ENCODE measurements at places on chromosomes 13 and 19. TPM values are rescaled to one million over a fixed set of nuclear protein-coding genes. Genes with fewer than 3 reads are reported as not detected.
A peak's percentile ranks its signal among the peaks of the same experiment; 100 is the strongest.

DNA sequence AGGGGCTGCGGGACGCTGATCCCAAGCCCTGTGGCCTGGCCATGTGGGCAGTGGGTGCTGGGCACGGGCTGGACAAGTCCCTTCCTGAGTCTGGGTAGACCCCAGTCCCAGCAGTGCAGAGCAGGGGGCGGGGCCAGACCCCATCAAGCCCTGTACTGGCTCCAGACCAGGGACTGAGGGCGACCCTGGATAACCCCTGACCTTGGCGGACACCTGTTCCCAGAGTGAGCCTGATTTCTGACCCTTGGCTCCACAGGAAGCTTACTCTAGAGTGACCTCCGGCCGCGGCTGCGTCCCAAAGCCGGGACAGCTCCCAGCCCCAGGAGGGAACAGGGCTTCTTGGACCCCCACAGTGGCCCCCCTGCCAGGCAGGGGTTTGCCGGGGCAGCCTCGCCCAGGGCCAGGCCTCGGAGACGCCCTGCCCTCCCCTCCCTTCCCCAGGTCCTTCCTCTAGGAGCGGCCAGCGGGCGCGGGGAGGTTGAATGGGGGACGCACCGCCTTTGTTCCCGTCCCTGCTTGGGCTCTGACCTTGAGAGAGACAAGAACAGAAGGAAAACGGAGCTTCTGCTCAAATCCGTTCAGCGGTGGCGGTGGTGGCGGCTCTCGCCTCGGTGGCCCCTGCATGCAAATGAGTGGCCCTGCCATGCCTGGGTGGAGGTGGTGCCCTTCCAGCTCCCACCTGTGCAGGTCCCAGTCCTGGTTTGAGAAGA, 2.3 kb upstream of the EFNA2 start:
- peaks cover 21% of the 10 kb centered on the region for H3K27me3 ChIP-seq
- no peak overlapping the region for H3K4me3 ChIP-seq
- peaks cover 6% of the 10 kb centered on the region for H3K36me3 ChIP-seq
- peaks cover 16% of the 10 kb centered on the region for H3K4me1 ChIP-seq
- DNase-seq = no peak

- H3K27me3 ChIP-seq = peaks cover 2% of the 10 kb centered on the region
- H3K36me3 ChIP-seq = peaks cover 68% of the 10 kb centered on the region
- no peak overlapping the region for H3K4me3 ChIP-seq
- DNase-seq = no peak
- peak overlapping the region; percentile 77 for H3K27ac ChIP-seq
- H3K4me1 ChIP-seq = peaks cover 59% of the 10 kb centered on the region
Observed at GRCh38 chr19:14414926-14415690, 4.0 kb downstream of the DDX39A start.

DNA sequence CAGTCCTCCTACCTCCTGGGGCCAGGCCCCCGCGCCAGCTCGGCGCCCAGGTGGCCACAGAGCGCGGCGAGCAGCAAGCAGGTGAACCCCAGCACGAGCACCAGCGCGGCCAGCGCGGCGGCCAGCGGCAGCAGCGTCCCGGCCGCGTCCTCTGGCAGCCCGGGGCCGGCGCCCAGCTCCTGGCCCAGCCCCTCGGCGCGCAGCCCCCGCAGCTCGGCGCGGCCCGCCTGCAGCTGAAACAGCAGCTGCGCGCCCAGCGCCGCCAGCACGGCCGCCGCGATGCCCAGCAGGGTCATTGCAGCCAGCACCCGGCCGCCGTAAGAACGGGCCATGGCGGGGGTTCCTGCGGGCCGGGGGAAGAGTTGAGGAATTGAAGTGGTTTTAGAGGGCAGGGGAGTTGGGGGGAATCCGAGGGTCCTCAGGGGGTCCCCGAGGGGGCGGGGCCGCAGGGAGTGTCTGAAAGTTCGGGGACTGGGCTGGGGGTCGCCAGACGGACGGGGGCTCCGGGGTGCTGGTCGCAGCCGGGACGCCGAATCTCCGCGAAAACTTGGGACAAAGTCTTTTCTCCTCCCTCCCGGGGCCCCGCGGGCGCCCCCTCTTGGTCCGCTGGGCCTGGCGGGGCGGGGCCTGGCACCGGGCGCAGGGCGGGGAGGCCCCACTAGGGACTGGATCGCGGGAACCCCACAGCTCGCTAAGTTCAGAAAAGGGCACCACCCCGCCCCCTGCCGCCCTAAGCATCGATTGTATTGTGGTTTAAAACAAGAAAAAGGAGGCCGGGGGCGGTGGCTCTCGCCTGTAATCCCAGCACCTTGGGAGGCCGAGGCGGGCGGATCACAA, at the start of gene TMEM221:
Gene TMEM221, minus strand, starts transcription at position 538 of the 837 bp plus-strand sequence. Its CDS starts 206 bp downstream, at position 332.
- H3K27ac ChIP-seq = no peak within 1 kb of the TSS
- H3K27me3 ChIP-seq = peaks cover 12% of the 10 kb centered on the region
- peaks cover 13% of the 10 kb centered on the region for H3K4me1 ChIP-seq
- H3K36me3 ChIP-seq = no peaks in the 10 kb centered on the region

DNA sequence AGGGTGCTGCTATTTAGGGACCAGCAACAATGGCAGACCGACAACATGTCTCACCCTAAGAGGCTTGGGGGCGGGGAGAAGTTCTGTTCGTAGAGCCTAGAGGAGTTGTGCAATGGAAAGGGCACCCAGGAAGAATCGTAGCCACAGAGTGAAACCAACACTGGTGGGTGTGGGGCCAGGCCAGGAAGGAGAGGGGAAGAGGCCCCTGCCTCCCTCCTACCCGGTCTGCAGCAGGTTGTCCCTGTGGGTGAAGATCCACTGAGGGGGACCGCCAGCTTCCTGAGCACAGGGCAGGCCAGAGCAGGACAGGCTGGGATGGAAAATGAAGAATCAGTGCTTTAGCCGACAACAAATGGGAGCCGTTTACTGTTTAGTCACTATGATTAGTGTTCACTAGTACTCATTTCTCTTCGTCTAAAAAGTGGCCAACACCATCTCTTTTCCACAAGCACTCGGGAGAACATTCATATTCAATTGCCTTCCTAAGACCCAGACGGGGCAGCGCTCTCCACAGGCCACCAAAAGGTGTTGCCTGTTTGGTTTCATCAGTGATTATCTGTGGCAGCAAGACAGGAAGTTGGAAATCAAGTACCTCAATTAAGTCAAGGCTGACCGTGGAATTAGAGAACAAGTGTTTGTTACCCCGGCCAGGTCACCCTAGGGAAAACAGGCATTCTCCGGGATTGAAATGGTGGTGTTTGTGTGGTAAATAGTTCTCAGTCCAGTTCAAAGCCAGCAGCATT, 1.1 kb upstream of the ATP11A start:
- peak overlapping the region; percentile 87 for H3K27ac ChIP-seq
- H3K4me3 ChIP-seq = peak overlapping the region; percentile 79
- DNase-seq = peak; percentile 81
- no peaks in the 10 kb centered on the region for H3K27me3 ChIP-seq

DNA sequence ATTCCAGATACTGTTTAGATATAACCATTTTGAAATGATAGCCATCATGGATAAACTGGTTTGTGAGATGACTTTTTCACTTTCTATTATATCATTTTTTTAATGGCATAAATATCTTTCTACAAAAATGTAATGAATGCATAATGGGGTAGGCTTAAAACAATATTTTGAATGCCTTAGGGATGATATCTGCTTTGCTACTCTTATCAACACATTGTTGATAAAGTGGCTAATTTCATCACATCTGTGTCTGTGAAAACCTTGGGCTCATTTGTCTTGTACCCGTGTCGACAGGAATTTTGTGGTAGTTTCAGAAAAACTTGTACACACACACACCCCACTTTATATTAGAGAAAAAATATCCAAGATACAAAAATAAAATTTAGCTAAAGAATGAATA, 44.1 kb downstream of the SLITRK6 start:
- H3K4me1 ChIP-seq = no peaks in the 10 kb centered on the region
- DNase-seq = no peak
- no peaks in the 10 kb centered on the region for H3K27me3 ChIP-seq
- no peaks in the 10 kb centered on the region for H3K36me3 ChIP-seq

GRCh38 chr13:93721483-93721882, 494.9 kb downstream of the GPC6 start:
- DNase-seq = no peak
- H3K4me3 ChIP-seq = no peak overlapping the region
- no peak overlapping the region for H3K27ac ChIP-seq
- no peaks in the 10 kb centered on the region for H3K4me1 ChIP-seq
- no peaks in the 10 kb centered on the region for H3K36me3 ChIP-seq

DNA sequence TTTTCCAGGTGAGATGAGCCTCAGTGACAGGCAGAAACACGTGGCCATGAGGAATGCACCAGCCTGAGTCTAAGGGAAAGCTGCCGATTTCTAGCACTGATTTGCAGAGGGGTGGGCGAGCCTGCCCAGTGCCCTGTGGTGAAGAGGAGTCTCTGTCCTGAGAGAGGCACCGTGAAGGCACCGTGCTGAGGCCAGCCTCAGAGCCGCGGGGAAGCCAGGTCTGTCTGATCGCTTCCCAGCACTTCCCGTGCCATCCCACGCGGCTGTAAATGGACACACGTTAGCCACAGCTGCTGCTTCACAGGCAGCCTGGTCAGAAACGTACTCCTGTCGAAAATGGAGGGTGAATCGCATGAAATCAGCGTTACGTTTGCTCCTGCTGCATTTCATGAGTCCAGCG, 79.8 kb downstream of the ATP11A start:
- no peak overlapping the region for H3K4me3 ChIP-seq
- H3K27me3 ChIP-seq = no peaks in the 10 kb centered on the region
- H3K36me3 ChIP-seq = no peaks in the 10 kb centered on the region
- no peak overlapping the region for H3K27ac ChIP-seq
- H3K4me1 ChIP-seq = peaks cover 32% of the 10 kb centered on the region

SPACA4 gene
- not detected for total RNA-seq

Measured in activated CD4-positive, alpha-beta memory T cell treated with anti-CD3 and anti-CD28 coated beads for 36 hours (primary cell).